ENCODE measurements at places on chromosomes 2 and 18.
A peak's percentile ranks its signal among the peaks of the same experiment; 100 is the strongest.

DNA sequence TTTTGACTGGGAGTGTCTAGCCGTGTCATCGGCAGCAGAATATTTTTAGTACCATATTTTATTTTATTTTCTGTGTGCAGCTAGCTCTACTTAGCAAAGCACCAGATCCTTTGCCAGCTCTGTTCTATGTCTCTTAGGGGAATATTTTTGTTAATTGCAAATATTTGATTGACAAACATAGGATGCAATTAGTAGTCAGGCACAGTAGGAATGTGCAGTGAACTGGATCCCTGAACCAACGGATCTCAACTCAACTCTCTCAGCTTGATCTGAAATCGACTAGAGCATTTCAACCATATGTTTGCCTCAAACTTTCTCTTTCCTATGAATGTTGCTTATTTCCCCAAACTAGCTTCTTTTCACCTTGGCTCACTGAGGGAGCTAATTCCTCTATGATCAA is 998.0 kb upstream of the FANCL start:
- no peak for DNase-seq

- DNase-seq = no peak
Measured at GRCh38 chr2:58106896-58107295, 60.3 kb downstream of the VRK2 start.

DNA sequence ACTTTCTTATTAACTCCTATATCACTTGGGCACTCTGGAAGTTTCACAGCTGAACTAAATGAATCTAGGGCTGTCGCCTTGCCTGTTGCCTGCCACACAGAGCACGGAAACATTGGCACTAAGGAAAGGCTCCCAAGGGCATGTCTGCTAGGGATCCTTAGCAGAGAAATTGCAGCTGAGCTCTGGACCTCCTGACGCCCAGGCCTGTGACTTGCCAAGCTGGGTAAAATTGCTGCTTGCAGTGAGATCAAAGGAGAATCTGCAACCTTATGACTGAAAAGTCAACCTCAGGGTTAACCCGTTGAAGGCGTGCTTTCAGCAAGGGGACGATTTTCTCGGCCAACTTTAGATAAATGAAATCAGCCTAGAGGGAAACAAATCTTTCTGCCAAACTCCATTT is 189.8 kb downstream of the NCK2 start:
- no peak for DNase-seq

DNA sequence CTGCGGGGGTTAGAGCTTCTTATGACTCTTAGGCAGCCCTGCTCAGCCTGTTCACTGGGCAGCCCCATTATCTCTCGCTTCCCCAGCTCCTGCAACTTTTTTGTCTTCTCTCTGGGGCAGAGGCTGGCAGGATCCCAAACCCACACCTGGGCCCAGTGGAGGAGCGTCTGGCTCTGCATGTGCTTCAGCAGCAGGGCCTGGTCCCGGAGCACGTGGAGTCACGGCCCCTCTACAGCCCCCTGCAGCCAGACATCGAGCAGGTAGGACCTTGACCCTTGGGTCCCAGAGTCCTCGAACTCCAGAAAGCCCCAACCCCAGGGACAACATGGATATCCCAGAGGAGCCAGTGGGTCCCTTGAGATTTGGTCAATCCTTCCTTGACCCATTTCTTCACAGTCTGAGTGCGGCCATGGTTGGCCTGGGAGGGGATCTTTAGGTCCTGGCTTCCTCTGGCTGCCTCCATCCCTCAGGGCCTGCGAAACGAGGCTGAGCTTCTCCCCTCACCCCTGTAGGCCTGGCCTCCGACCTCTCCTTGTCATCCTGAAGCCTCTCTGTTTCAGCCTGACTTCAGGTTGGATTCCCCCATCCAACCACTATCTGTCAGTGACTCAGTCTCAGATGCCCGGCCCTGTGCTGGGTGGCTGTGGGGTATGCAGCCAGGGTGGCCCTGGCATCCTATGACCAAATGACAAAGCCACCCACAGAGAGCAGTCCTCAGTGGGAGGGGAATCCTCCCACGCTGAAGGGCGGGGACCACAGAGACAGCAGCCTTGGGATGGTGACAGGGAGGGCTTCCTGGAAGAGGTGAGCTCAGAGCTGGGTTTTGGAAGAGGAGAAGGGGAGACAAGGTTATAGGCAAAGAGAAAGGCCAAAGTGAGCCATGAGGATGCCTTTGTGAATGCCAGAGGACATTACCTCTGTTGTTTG is 214.2 kb downstream of the DYSF start:
- no peak for DNase-seq

- DNase-seq = no peak
Measured at GRCh38 chr2:181112916-181113315, 132.5 kb downstream of the UBE2E3 start.

DNA sequence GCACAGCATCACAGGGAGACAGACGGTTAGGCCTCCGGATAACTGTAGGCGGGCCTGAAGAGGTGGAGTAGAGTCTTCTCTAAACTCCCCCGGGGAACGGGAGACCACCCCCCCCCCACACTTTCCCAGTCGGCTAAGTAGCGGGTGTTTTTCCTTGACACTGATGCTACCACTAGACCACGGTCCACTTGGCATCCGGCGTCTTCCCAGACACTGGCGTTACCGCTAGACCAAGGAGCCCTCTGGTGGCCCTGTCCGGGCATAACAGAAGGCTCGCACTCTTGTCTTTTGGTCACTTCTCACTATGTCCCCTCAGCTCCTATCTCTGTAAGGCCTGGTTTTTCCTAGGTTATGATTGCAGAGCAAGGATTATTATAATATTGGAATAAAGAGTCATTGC is 25.7 kb upstream of the NCL start:
- no peak for DNase-seq

GRCh38 chr18:45962866-45963265 is 4.3 kb downstream of the EPG5 start:
- no peak for DNase-seq

DNA sequence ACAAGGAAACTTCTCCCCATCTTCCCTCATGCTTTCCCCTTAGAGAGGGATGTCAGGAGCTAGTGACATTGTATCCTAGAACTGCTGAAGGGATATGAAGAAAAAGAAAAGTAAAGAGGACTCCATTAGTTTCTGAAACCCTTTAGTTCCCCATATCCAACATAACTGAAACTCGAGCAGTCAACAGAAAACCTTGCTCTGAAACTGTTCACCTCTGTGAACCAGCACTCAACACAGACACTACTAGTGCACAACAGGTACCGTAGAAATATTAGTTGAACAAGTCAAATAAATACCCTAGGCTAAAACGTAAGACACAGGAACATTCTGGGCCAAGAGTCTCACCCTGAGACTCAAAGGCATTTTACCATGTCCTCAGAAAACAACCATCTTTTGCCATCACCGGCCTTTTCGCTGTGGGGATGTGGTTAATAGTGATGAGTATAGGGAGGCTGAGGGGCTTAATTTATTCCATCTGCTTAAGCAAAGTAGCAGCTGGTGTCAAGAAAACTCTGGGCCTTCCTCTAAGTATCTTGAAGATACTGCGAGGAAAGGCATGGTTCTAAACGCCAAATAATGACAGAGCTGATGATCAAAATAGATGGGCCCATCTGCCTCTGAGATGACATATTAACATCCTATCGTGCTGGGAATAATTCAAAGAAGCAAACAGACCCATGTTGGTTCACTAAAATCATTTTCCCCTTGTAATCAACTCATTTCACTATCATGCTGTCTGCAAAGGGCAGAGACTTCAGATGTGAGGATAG is 156.8 kb downstream of the STK39 start:
- no peak for DNase-seq

DNA sequence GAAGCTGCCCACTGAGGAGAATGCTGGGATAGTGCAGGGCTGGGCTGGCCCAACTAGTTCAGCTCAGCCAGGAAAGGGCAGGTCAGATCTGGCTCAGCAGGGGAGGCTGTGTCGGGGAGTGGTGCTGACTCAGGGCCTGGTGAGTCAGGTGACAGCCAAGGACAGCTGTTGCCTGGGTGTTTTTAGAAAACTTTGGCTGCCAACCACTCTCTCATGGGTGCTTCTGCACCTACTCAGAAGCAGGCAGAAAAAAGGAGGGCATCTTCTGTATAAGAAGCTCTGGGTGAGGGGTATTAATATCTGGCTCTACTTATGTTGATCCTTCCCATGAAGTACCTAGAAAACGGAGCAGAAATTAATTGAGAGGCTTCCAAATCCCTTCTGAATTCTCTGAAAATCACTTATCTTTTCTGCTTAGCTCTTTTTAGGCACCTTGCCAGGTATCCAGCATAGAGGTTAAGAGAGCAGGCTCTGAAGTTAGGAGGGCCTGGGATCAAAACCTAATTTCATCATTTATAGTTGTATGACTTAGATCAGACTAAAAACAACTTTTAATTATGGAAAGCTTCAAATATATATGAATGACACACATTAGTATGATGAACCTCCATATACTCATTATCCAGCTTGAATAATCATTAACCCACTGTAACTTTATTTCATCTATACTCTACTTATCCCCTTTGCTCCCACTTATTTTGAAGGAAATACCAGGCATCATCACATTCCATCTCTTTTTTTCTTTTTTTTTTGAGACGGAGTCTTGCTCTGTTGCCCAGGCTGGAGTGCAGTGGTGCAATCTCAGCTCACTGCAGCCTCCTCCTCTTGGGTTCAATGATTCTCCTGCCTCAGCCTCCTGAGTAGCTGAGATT is 15.5 kb upstream of the RAB10 start:
- DNase-seq = no peak

GRCh38 chr2:1923541-1923940 is 179.2 kb upstream of the PXDN start:
- no peak for DNase-seq

DNA sequence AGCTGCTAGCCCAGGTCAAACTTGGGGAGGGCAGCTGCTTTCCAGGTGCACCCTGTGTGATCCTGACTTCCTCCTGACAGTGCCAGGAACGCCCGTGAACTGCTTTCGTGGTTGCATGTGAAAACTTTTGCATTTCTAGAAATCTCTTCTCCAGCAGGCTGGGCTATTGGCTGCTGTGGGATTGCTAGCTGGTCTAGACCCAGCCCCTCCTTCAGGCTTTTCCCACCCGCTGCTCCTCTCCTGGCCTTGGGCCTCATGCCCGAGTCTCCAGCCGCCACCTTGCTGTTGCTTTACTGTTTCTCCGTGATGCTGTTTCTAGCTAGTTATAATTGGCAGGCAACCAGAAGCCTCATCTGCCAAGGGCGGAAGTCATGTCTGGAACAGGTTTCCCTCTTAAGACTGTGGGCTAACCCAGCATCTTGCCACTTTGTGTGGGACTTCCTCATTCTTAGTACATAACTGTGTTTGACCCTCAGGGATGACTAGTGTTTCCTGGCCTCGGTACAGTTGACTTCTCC is 27.0 kb upstream of the MGAT4A start:
- DNase-seq = no peak

- DNase-seq = no peak
Measured at GRCh38 chr2:151251012-151251411, 10.7 kb downstream of the RBM43 start.

GRCh38 chr2:209425471-209426071 is 1.7 kb downstream of the MAP2 start:
- peak; percentile 39 for DNase-seq

GRCh38 chr2:179449010-179449409 is 184.4 kb upstream of the SESTD1 start:
- no peak for DNase-seq

DNA sequence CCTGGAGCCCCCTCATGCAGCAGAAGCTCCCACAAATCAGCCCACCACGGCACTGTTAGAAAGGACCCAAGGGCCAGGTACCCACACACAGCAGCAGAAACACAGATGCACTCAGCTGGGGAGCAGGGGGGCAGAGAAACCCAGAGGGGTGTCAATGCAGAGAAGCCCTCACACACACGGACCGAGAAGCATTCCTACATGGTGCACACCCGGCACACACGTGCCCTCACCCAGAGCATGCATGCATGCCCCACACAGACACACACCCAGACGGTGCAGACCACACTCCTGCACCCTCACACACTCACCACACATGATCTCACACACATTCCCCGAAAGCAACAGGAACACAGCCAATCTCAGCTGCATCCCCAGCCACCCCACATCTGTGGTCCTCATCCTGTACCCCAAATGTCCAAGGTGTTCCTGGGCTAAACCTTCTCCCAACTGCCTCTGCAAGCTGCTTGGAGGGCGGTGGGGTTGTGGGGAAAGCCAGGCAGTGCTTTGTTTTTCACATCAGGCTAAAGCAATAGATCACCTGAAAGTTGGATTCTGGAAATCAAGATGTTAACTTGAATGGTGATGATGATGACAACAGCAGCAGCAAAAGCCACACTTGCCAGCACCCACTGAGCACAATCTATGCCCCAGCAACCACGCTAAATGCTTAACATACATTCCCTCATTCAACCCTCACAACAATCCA is 102.3 kb downstream of the ZFP36L2 start:
- no peak for DNase-seq

DNA sequence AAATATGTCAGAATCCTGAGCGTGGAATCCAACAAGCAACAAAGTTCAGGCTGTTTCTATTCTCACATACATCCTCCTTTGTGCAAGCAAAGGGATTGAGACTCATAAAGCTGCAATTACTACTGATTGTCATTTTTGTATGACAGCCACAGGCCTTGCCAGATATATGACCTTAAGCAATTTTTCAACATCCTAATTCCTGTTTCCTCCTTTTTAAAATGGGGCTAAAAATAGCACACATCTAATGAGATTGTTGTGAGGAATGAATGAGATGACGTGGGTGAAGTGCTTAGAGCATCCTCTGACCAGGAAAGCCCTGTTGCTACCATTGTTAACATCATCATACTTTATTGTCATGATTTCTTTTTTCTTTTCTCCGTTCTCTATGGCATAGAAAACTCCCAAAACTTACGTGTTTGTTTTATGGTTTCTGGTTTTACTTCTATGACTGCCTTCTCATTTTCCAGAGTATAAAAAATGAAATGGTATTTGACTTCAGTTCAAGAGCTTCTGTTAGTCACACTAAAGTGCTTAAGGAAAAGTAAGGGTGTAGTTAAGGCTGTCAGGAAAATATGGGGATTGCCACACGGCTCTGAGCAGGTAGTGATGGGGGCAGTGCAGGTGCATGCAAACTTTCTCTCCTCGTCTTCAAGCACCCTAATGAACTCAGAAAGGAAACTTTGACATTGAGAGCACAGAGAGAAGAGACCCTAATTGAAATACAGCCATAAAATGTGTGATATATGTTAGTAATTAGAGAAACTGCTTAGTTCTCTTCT is 590.6 kb upstream of the NETO1 start:
- DNase-seq = no peak

- DNase-seq = no peak
Measured at GRCh38 chr18:58128381-58129374, 84.7 kb downstream of the NEDD4L start.

GRCh38 chr2:608297-608696 is 68.9 kb downstream of the TMEM18 start:
- no peak for DNase-seq

GRCh38 chr18:36623681-36624190 is 205.1 kb downstream of the TPGS2 start:
- no peak for DNase-seq

GRCh38 chr2:152864601-152865149 is 146.3 kb downstream of the ARL6IP6 start:
- no peak for DNase-seq

GRCh38 chr18:13562494-13563029 is 163.8 kb downstream of the FAM210A start:
- DNase-seq = no peak
